Suppressor macrophage (primary cell): ENCODE measurements at places on chromosomes 11 and 22.
A peak's percentile ranks its signal among the peaks of the same experiment; 100 is the strongest.

GRCh38 chr11:6251120-6251733 lies 8.4 kb upstream of the CCKBR start:
- DNase-seq, result peak; percentile 59

DNA sequence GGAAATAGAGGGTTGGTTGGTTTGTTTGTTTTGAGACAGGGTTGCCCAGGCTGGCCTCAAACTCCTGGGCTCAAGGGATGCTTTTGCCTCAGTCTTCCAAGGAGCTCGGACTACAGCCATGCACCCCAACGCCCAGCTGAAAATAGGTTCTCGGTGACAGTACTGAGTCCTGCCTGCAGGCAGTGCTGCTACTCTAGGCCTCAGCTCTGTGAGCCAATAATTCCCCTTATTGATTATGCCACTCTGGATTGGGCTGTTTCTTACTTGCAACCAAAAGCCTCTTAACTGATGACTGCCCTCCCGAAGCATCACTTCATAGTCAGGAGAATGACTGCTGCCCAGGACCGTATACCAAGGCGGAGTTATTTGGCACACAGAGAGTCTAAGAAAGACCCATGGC lies 1.2 kb upstream of the C11orf16 start:
- no peak for DNase-seq

- peak; percentile 53 for DNase-seq
These were observed 879 bp downstream of the TMEM121B start for GRCh38 chr22:17120281-17120680.

DNA sequence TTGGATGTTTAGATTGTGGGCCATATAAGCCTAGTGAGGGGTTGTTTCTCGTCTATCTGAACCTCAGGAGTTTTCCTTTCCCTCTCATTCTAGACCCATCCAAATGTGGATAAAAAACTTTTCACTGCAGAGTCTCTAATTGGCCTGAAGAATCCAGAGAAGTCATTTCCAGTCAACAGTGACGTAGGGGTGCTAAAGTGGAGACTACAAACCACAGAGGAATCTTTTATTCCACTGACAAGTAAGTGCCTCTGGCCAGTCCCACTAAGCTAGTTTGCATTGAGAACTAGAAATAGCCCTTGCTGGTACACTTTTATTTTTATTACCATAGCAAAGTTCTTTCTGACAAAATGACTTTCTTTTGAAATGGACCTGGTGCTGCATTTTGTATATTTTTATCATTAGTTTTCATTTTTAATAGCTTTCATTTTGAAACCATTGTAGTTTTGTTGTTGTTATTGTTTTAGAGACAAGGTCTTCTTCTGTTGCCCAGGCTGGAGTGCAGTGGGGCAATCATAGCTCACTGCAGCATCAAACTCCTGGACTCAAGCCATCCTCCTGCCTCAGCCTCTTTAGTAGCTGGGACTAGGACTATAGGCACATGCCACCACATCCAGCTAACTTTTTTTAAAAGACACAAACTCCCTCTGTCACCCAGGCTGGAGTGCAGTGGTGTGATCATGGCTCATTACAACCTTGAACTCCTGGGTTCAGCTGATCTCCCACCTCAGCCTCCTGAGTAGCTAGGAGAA lies 14.6 kb upstream of the PHLDB1 start:
- DNase-seq, result no peak

- no peak for DNase-seq
These were observed 5.1 kb downstream of the FZD4 start for GRCh38 chr11:86949995-86950660.

GRCh38 chr22:49415151-49415951 lies 412.3 kb downstream of the BRD1 start:
- no peak for DNase-seq

- no peak for DNase-seq
These were observed 2.0 kb downstream of the P2RX3 start for GRCh38 chr11:57340039-57340615.

DNA sequence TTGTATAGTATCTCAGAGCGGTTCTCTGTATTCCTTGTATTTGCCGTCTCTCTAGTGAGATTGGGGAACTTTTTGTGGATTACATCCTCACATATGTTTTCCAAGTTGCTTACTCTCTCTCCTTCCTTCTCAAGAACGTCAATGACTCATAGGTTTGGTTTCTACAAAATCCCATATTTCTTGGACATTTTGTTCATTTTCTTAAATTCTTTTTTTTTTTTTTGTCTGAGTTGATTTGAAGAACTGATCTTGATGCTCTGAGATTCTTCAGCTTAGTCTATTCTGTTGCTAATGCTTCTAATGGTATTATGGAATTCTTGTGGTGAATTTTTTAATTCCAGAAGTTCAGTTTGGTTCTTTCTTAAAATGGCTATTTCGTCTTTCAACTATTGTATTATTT lies 28.4 kb upstream of the SLN start:
- DNase-seq, result no peak

- DNase-seq, result no peak
These were observed 70.3 kb upstream of the BDNF start for GRCh38 chr11:27770576-27770975.

DNA sequence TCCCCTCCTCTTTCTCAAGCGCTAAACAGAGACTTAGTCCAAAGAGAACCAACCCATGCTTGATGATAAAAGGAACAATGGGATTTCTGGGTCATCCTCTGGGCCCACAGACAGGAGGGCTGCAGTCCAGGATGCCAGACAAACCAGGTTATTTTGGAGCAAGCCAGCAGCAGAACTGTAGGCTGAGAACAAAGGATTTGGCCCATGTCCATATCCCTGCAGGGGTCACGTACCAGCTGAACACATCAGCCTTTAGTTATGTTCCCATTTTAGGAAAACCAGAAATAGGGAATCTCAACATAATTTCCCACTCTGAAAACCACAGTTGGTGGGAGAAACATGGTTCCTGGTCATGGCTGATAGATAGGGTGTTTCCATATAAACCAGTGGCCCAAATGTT lies 533.6 kb upstream of the CADM1 start:
- no peak for DNase-seq

DNA sequence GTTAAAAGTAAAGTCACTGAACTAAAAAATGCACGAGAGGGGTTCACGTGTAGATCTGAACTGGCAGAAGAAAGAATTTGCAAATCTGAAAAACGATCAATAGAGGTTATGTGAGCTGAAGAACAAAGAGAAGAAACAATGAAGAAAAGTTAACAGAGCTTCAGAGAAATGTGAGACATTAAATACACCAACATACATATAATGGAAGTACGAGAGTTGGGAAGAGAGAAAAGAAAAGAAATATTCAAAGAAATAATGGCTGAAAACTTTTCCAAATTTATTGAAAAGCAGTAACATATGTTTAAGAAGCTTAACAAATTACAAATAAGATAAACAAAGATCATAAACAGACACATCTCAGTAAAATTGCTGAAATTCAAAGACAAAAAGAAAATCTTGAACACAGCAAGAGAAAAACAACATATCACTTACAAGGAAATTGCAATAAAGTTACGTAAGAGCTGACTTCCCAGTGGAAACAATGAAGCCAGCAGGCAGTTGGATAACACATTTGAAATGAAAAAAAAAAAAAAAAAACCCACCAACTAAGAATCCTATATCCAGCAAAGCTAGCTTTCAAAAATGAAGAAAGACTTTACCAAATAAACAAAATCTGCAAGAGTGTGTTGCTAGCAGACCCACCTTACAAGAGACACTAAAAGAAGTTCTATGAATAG lies 56.8 kb downstream of the EMSY start:
- no peak for DNase-seq

DNA sequence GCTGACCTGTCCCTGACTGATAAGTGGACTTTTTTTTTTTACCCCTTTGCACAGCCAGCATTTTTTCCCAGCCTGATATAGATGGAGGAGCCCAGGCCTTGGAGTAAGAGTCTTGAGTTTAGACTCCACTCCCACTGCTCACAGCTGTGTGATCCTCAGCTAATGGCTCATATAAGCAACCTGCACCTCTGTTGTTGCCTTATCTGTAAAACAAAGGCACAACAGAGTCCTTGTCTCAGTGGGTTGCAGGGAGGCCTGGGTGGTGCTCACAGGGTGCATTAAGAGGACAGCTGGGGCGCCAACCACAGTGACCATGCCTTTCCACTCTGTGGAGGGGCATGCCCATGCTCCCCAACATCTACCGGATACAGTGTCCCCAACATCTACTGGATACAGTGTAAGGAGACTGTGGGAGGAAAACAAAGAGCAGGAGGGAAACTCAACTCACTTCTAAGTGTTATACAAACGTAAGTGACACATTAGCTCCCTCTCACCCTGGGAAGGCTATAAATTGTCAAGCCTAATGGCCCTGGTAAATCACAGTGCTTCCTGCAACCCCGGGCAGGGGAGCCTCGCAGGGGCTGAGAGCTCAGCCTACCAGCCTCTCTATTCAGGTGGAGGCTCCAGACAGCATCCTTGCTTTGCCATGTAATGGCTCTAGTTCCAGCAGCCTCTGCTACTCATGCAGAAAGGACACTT lies 109.5 kb downstream of the TENM4 start:
- no peak for DNase-seq

DNA sequence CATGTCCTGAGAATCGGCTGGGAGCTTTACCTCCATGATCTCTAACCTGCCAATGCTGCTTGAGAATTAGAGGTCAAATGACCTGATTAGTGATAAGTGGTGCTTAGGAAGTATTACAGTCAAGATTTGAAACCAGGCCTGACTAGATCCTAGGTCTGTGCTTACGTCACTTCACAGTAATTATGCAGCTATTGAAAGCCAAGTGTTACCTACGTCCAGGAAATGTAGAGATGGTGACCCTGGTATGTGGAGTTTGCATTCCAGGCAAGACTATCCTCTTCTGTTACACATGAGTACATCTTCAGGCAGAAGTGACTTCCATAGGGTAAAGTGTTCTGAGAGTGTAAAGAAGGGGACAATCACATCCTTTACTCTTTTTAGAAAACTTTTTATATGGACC lies 530.4 kb upstream of the TENM4 start:
- no peak for DNase-seq

DNA sequence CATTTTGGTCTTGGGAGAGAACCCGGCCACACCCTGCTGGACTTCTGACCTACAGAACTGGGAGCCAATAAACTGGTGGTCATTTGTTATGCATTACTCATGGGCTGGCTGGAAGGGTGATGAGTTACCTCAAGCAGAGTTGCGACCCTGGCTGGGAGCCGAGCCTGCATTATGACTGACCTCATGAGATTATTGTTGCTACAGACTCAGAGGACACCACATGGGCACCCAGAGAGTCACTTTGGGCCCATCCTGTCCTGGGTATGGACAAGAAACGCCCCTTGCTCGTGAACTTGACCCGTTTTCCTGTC lies 531.7 kb downstream of the TBC1D22A start:
- no peak for DNase-seq

- no peak for DNase-seq
These were observed 21.8 kb upstream of the DRG1 start for GRCh38 chr22:31377612-31378011.

DNA sequence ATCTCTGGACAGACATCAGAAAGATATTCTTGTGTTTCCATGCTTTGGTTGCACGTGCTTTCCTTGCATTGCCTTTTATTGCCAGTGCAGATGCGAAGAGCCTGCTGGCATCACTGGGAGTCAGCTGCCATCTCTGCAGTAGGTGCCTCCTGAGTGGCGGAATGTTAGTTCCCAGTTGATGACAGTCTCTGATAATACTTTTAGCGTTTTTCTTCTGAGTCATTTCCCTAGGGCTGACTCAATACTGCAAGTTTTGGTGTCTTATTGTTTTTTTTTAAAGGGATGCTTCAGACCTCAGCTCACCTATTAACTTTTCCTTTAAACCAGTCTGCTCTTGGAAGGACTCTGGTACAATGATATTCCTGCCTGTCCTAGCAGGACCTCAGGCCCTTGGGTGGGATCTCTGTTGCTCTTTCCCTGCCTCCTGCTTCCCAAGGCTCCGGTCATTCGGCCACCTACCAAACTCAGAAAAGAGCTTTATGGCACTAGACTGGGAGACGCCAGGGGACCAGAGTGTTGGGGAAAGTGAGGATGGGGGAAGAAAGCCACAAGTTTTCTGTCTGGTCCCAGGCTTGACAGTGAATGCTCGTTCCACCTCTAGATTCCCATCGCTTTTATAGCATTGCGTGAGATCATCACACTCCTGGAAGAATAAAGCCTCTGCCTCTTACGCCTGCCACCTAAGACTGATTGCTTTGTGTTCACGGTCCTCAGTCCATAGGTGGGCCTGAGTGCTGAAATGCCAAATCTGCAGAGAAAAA lies 308.7 kb downstream of the DDX10 start:
- peak; percentile 10 for DNase-seq

- no peak for DNase-seq
These were observed 19.2 kb upstream of the FNBP4 start for GRCh38 chr11:47786373-47786772.

- no peak for DNase-seq
These were observed 16.6 kb upstream of the BAIAP2L2 start for GRCh38 chr22:38126928-38127668.
